Activated CD4-positive, alpha-beta T cell treated with anti-CD3 and anti-CD28 coated beads for 36 hours (primary cell): ENCODE measurements at places on chromosomes 4 and X. TPM values are rescaled to one million over a fixed set of nuclear protein-coding genes. Genes with fewer than 3 reads are reported as not detected.

GALNT7 gene
- total RNA-seq, result 11.4 TPM

PALLD gene
- 9.5 TPM for total RNA-seq

FREM3 gene
- not detected for total RNA-seq

THAP9 gene
- 1.7 TPM for total RNA-seq

DNA sequence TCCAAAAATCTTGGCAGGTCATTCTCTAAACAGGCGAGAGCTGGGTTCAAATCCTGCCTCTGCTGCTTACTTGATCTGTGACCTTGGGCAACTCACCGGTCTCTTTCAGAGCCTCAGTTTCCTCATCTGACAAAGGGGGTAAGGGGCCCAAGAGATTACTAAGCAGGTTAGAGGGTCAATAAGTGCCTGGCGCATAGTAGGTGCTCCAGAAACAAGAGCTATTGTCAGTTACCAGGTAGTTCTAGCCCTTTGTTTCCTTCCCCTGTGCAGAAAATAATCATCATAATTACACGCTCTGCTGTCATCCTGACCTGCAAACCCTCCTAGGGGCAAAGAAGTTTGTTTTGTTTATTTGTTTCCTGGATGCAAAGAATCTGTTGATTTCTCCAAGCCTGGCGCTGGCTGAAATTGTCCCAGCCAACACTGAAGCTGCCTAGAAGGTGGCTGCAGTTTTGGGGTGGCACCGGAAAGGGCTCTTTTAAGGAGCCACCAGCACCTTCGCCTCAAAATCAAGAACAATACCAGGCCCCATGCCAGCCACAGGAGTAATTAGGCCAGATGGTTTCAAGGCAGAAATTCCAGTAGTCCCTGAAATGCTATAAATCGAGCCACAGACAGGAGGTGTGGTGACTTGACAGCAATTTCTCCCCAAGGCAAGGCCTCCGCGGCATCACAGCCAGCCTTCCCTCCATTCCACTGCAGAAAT is 10.2 kb upstream of the KIAA0232 start:
- H3K36me3 ChIP-seq, result no peaks in the 10 kb centered on the region
- no peaks in the 10 kb centered on the region for H3K27me3 ChIP-seq
- H3K4me3 ChIP-seq, result no peak overlapping the region
- peaks cover 20% of the 10 kb centered on the region for H3K4me1 ChIP-seq
- DNase-seq, result no peak
- H3K27ac ChIP-seq, result no peak overlapping the region

- no peaks in the 10 kb centered on the region for H3K36me3 ChIP-seq
- no peak overlapping the region for H3K4me3 ChIP-seq
- H3K27ac ChIP-seq, result no peak overlapping the region
Observed at GRCh38 chr4:182569561-182569960, 326.4 kb downstream of the TENM3 start.

DNA sequence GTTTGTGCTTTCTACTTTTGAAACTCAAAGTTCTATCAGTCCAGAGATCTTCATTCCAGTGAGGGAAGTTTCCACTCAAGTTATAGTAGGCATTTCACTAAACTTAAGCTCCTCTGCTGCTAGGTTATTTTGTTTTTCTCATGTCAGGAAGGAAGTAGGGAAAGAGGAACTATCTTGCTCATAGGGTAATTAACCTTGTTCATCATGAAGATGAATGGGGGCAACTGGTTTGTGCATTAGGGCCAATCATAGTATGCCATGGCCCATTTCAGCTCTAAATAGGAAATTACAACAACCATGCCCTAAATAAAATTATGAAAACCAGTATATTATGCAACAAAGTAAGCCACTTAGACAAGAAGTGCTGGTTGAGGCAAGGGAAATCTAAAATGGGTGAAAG is 804.7 kb upstream of the NDST4 start:
- H3K27me3 ChIP-seq, result no peaks in the 10 kb centered on the region
- H3K27ac ChIP-seq, result no peak overlapping the region
- DNase-seq, result no peak
- H3K4me1 ChIP-seq, result no peaks in the 10 kb centered on the region
- no peaks in the 10 kb centered on the region for H3K36me3 ChIP-seq

DNA sequence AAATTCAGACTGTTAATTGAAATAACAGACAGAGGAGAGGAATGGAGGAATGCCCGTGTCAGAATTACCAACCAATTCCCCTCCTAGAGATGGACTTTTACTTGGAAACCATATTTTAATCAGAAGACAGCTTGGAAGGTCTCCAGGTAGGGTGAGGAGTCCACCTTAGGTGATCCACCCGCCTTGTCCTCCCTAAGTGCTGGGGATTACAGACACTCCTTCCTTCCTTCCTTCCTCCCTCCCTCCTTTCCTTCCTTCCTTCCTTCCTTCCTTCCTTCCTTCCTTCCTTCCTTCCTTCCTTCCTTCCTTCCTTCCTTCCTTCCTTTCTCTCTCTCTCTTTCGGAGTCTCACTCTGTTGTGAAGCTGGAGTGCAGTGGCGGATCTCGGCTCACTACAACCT is 328.0 kb downstream of the RAPGEF2 start:
- peaks cover 6% of the 10 kb centered on the region for H3K27me3 ChIP-seq
- no peak for DNase-seq
- H3K4me1 ChIP-seq, result peaks cover 11% of the 10 kb centered on the region
- no peak overlapping the region for H3K4me3 ChIP-seq
- H3K27ac ChIP-seq, result no peak overlapping the region

DNA sequence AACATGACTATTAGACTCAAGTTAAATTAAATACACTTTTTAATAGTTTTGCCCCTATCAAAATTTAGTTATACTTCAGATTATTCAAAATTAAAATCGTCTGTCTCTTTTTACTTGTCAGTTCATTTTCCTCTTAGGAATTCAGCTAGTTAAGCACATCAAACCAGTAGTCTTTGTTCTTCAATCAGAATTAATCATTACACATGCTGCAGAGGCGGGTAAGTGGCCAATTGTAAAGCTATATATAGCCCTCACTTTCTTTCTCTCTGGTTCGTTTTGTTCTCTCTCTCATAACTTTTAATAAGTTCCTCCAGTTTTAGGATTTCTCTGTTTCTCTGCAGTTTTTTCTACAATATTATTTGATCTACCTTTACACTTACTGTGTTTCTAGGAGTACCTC is 359.1 kb upstream of the PABPC4L start:
- H3K27me3 ChIP-seq, result no peaks in the 10 kb centered on the region
- no peaks in the 10 kb centered on the region for H3K36me3 ChIP-seq
- H3K4me1 ChIP-seq, result no peaks in the 10 kb centered on the region
- no peak overlapping the region for H3K27ac ChIP-seq
- DNase-seq, result no peak

DNA sequence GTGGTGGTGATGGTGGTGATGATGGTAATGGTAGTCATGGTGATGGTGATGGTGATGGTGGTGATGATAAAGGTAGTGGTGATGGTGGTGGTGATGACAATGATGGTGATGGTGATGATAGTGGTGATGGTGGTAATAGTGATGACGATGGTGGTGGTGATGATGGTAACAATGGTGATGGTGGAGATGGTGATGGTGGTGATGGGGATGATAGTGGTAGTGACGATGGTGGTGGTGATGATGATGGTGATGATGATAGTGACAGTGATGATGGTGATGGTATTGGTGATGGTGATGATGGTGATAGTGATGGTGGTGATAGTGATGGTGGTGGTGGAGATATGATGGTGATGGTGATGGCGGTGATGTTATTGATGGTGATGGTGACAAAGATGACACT is 108.4 kb upstream of the NKX1-1 start:
- no peaks in the 10 kb centered on the region for H3K36me3 ChIP-seq
- peaks cover under 1% of the 10 kb centered on the region for H3K4me1 ChIP-seq
- peaks cover 8% of the 10 kb centered on the region for H3K27me3 ChIP-seq
- no peak overlapping the region for H3K27ac ChIP-seq
- no peak for DNase-seq

DNA sequence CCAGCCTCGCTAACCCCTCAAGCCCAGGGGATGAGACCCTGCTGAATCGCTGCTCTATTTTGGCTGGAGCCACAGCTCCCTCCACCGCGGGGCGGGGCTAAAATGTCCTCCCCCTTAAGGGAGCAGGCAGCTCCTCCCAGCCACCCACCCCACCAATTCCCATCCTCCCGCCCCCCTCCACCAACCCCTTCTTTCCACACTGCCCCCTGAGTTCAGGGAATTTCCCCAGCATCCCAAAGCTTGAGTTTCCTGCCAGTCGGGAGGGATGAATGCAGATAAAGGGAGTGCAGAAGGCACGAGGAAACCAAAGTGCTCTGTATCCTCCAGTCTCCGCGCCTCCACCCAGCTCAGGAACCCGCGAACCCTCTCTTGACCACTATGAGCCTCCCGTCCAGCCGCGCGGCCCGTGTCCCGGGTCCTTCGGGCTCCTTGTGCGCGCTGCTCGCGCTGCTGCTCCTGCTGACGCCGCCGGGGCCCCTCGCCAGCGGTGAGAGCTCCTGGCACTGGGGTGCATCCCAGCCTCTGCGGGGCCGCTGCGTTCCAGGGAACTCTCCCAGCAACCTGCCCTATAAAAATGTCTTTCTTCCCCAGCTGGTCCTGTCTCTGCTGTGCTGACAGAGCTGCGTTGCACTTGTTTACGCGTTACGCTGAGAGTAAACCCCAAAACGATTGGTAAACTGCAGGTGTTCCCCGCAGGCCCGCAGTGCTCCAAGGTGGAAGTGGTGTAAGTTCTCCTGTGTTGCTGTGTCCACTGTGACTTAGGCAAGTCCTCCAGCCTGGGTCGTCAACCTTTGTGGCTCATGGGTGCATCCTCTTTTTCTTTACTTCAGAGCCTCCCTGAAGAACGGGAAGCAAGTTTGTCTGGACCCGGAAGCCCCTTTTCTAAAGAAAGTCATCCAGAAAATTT is at the start of gene CXCL6:
TSS of gene CXCL6 (plus strand) at position 306 of the 907 bp plus-strand sequence. CDS start at position 379, 73 bp downstream.
- H3K27me3 ChIP-seq, result peaks cover 18% of the 10 kb centered on the region
- H3K27ac ChIP-seq, result no peak within 1 kb of the TSS
- H3K36me3 ChIP-seq, result no peaks in the 10 kb centered on the region
- DNase-seq, result peak; percentile 4

- H3K27me3 ChIP-seq, result no peaks in the 10 kb centered on the region
- peak; percentile 90 for DNase-seq
- H3K4me1 ChIP-seq, result peaks cover 2% of the 10 kb centered on the region
- H3K27ac ChIP-seq, result peak within 1 kb of the TSS; percentile 100
- H3K36me3 ChIP-seq, result peaks cover 26% of the 10 kb centered on the region
Observed at GRCh38 chrX:56563231-56564161, at the start of gene UBQLN2. TSS of gene UBQLN2 (plus strand) at chrX:56563627. CDS start at chrX:56563874, 247 bp downstream.

DNA sequence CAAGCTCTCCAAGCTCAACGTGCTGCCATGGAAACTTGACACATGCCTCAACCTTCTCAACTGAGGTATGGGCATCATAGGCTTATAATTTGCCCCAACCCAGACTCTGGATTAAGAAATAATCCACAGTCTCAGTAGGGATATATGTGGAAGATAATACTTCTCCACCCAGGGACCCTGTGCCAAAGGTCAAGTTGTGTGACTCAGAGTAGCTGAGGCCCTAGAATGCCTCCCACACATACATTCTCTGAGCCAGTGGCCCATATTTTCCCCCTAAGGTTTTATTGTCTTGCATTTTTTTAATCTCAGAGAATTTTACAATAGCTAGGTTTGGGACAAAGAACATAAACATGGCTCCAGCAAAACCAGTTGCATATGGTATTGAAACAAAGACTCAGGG is 283.1 kb downstream of the IDS start:
- H3K4me1 ChIP-seq, result no peaks in the 10 kb centered on the region
- H3K36me3 ChIP-seq, result no peaks in the 10 kb centered on the region

GRCh38 chr4:69056921-69057550 is 39.2 kb upstream of the UGT2B7 start:
- H3K36me3 ChIP-seq, result no peaks in the 10 kb centered on the region
- no peak overlapping the region for H3K4me3 ChIP-seq
- no peak for DNase-seq
- no peaks in the 10 kb centered on the region for H3K27me3 ChIP-seq
- no peak overlapping the region for H3K27ac ChIP-seq

DNA sequence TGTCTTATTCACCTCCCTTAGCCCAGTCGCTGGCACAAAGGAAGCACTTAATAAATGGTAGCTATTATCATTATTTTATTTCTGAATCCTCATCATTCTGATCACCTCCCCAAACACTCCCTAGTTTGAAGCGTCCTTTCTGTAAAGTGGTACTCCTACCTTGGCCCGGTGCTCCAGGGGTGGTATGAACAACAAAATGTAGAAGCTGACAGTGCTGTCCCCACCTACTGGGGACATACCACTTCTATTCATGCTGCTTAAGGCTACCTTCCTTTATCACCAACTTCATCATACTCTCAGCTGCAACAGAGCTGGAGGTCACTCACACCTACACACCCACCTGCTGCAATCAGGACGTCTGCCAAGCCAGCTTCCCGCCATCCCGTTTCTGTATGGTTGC is 40.8 kb upstream of the APLN start:
- H3K27ac ChIP-seq, result no peak overlapping the region
- no peaks in the 10 kb centered on the region for H3K27me3 ChIP-seq

DNA sequence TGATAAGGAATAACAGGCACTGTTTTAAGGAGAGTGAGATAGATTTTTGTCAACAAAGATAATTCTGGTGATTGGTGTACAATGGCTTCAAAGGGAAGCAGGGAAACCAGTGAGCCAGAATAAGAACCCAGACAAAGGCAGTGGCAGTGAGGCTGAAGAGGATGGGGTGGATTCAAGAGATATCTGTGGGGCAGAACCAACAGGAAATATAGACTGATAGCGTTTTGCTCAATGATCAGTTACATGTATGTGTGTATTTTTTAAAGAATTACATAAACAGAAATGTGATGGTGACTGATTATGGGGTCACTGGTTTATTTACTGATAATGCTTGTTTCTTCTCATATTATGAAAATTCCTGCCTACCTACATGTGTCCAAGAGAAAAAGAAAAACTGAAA is 66.4 kb downstream of the AMMECR1 start:
- H3K4me3 ChIP-seq, result no peak overlapping the region
- DNase-seq, result no peak
- H3K36me3 ChIP-seq, result peaks cover 3% of the 10 kb centered on the region
- no peak overlapping the region for H3K27ac ChIP-seq
- no peaks in the 10 kb centered on the region for H3K27me3 ChIP-seq

DNA sequence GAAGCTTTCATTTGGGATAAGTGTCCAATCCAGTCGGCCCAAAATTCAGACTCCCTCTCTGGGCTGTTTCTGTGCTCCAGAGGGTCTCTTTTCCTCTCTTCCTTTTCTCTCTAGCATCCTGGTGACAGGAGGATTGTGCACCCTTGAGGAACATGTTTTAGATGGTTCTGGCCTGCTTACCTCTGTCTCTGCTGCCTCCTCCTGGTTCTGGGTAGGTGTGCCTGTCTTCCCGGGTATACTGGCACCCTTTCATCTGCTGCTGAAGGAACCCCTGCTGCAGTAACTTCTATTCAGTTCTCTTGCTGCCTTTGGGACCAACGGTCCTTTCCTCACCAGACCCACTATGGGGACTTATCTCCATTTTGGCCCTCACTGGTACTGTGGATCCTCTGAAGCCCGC is 53.2 kb downstream of the HMGB2 start:
- H3K4me3 ChIP-seq, result no peak overlapping the region
- DNase-seq, result no peak
- no peak overlapping the region for H3K27ac ChIP-seq
